ENCODE measurements at places on chromosomes 12 and 14.

GRCh38 chr12:108175310-108175709 is 46.2 kb downstream of the WSCD2 start:
- no peak for DNase-seq

- no peak for DNase-seq
Measured at GRCh38 chr14:72495668-72496067, 398.2 kb downstream of the DPF3 start.

DNA sequence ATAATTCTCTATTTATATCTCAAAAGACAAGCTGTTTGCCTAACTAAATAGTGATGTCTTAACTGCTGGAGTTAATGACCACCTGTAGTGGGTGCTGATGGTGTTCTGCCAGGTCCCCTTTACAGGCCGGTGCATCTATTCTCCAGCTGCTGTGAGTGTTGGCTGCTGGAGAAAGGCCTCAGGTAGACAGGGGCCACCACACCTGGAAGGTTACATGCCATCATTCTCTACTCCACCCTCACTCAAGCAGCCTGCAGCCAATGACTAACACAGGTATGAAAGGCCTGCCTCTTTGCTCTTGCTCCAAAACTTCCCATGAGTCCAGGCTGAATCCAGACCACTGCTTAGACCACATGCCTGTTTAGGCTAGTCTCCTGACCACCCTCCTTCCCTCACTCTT is 73.9 kb downstream of the RPS6KA5 start:
- no peak for DNase-seq

- DNase-seq: no peak
Measured at GRCh38 chr12:94033101-94033500, 115.3 kb upstream of the PLXNC1 start.

DNA sequence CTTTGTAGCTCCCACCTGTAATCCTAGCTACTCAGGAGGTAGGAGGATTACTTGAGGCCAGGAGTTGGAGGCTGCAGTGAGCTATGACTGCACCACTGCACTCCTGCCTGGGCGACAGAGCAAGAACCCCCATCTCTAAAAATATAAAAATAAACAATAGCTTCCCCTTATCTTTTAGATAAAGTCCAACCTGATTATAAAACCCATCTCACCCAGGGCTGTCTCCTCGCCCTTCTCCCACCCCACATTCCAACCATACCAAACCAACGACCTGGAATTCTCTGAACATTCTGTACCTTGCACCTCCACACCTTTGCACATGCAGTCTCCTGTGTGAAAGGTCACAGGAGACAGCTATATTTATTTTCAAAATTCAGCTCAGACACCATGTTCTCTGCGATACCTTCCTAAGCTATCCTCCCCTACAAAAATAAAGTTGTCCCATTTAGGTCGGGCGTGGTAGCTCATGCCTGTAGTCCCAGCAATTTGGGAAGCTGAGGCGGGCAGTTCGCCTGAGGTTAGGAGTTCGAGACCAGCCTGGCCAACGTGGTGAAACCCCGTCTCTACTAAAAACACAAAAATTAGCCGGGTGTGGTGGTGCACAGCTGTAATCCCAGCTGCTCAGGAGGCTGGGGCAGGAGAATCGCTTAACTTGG is 7.7 kb downstream of the SLC7A7 start:
- no peak for DNase-seq

DNA sequence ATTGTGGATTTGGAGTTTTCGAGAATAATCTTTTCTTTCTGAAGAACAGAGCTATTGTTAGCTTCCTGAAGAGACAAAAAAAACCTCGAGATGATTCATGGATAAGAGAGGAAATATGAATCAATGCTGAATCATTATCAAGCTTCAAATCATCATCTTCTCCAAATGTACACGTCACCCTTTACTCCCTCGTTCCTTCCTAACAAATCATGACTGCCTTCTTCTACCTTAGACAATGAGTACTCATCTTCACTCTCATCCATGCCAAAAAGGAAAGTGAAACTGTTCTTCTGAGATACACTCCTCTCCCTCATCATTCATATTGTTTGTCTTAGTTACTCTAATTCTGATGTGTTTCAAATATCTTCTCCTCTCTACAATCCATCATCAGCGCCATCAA is 1115.8 kb upstream of the ATXN7L3B start:
- no peak for DNase-seq

- no peak for DNase-seq
Measured at GRCh38 chr14:68234101-68234905, 414.7 kb downstream of the RAD51B start.

GRCh38 chr14:42002141-42002540 is 395.5 kb downstream of the LRFN5 start:
- no peak for DNase-seq

DNA sequence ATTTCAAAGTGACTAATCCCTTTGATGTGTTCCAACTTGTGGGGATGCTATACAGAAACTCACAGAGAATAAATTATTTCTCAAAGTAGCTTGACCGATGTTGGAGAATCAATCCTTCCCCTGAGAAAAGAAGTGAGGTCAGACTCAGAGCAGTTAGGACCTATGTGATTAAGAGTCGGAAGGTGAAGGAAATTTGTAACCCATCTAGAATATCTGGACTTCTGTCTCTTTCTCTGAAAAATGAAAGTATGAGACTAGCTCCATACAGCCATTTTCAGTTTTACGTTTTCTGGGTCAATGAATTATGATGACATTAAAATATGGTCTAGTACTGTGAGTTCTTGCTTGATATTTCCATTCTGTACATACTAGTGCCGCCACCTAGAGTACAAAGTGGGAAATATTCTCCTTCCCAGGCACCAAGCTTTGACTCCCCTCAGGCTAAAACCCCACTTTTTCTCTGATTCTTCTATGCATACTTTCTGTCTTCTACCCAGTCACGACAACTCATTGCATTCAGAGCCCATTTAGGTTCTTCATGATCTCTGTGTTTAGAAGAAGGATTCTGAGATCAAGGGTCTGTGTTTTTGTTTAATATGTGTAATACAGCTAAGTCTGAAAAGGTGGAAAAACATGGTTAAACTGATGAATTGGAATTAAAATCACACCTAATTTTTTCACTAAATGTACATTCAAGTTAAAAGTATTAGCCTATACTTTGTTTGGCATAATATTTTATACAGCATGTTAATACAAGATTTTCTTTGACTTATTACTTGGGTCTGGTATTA is 6.9 kb upstream of the NTS start:
- no peak for DNase-seq

- no peak for DNase-seq
Measured at GRCh38 chr12:42002563-42002962, 142.1 kb downstream of the GXYLT1 start.

GRCh38 chr12:27592548-27592947 is 68.5 kb downstream of the PPFIBP1 start:
- peak; percentile 66 for DNase-seq

- DNase-seq: no peak
Measured at GRCh38 chr12:55626154-55626553, 10.5 kb upstream of the OR10P1 start.

DNA sequence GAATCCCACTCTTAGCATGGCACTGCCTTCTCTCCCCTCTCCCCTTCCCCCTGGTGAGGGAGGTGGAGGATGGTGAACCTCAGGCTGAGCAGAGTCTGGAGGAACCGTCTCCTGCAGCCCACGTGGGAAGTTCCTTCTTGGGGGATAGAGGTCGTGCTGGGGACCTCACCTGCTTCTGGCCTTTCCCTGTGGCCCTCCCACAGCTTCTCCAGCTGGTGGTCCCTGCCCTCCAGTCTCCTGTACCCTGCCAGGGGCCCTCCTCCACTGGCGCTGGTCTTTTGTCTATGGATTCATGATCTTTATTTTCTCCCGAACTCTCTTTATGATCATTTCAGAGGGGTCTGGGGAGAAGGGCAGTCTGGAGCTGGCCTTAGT is 9.0 kb upstream of the MTA1 start:
- DNase-seq: peak; percentile 53

GRCh38 chr14:67267576-67268328 is 26.5 kb downstream of the PALS1 start:
- DNase-seq: no peak

DNA sequence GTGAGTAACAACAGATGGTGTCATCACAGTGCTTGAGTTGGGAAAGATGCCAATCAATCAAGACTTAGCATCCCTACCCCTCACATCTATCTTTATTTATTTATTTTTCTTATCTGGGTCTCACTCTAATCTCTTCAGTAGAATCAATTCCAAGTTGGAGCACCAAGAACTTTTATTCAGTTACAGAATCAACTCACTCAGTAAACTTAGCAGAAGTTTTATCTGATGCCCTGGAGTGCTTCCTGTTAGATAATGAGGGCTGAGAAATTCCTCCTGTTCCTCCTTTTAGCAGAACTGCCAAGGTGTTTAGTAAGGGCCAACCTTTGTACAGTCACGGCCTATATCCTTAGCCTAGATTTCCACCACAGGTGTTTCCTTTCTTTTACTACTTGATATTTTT is 11.3 kb upstream of the SLC5A8 start:
- DNase-seq: no peak

DNA sequence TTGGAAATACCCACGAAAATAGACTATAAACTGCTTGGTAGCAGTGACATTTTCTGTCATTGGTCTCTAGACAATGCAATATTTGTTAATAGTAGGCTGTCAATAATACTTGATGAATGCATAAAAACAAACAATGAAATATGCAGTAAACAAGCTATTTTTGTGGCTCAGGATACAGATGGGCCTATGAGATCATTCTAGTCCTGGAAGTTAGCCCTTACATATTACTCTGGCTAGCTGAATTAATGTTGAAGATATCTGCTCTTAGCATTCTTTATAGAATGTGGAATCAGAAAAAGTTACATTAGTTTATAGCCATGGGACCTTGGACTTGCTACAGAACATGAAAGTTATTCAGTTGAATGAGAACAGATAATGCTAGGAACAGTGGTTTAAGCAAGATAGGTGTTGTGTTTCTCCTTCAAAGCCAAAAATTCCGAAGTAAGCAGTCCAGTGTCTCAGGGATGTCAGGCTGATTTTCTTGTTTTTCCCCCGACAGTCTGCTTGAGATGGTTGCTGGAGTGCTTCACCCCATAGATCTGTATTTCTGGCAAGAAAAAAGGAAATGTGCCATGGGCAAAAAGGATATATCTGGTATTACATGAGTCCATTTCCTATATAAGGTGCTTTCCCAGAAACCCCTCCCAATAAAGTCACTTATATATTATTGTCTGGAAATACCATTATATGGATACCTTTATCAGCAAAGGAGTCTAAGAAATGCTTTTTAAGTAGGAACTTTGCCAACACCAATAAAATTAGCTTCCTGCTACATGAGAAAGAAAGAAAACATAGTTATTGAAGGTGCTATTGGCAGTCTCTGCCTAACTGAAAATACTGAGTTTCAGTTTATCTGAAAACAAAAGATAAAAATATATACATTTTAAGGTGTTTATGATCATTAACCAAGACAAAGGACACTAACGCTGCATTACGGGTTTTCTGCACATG is 619.4 kb upstream of the ATP2B1 start:
- DNase-seq: no peak

DNA sequence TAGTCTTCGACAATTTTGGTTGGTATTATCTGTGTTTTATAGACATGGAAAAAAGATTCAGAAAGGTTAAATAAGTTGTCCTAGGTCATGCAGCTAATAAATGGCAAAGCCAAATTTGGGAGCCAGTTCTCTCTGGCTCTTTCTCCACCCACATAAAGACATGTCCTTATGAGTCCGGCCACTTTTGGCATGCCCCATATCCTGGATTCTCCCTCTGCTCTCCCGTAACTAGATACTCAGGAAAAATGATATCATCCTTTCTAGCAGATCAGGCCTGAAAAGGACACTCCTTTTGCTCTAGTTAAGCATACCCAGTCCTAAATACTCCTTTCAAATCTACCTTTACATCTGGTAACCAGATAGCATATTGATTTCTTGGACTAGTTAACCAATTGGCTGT is 64.4 kb downstream of the TTLL5 start:
- no peak for DNase-seq

- DNase-seq: no peak
Measured at GRCh38 chr12:48109424-48109823, 3.5 kb upstream of the SENP1 start.

GRCh38 chr14:103830511-103831270 is 16.7 kb downstream of the PPP1R13B start:
- DNase-seq: no peak

GRCh38 chr12:92045852-92046251 is 99.8 kb downstream of the BTG1 start:
- no peak for DNase-seq

DNA sequence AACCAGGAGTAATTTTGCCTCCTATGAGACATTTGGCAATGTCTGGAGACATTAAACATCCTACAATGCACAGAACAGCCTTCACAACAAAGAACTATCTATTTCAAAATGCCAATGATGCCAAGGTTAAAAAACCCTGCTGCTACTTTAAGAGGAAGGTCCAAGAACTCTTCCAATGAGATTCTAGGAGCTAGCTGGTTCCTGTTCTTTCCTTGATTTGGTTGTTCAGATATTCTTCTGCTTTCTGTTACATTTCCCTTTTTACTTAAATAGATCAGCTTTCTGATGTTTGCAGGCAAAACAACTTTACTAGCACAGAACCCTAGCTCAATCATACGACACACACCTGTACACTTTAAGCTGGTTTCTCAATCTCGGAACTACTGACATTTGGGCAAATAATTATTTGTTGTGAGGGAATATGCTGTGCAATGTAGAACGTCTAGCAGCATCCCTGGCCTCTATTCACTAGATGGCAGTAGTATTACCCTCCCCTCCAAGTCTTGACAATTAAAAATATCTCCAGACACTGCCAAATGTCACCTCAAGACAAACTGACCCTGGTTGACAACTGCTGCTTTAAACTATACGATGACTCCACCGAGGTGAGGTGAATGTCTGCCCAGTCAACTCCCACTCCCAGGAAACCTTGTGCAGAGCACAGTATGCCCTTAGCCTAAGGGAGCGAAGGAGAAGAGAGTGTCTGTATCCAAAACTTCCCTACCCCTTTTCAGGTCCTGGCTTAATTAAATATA is 4.4 kb downstream of the BLTP3B start:
- no peak for DNase-seq

- no peak for DNase-seq
Measured at GRCh38 chr12:80050236-80050635, 49.1 kb upstream of the OTOGL start.

GRCh38 chr12:64650762-64651161 is 40.5 kb downstream of the RASSF3 start:
- no peak for DNase-seq

DNA sequence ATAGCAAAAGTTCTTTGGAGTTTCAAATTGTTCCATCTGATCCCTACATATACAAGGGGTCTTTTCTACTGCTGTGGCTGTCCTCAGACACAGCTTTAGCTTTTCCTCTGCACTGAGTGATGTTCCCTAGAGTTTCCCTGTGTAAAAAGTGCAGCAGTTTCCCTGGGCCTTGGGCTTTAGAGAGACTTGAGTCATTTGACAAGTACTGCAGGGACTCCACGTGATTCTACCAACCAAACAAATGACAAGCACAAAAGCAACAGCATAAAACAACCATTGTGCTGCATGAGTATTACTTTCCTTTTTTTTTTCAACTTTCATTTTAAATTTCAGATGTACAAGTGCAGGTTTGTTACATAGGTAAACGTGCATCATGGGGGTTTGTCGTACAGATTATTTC is 272.8 kb downstream of the PDZRN4 start:
- no peak for DNase-seq

- no peak for DNase-seq
Measured at GRCh38 chr12:104360157-104360556, 56.6 kb downstream of the EID3 start.

All from RWPE2 (cell line).